ENCODE measurements at places on chromosomes 1 and 21.

DNA sequence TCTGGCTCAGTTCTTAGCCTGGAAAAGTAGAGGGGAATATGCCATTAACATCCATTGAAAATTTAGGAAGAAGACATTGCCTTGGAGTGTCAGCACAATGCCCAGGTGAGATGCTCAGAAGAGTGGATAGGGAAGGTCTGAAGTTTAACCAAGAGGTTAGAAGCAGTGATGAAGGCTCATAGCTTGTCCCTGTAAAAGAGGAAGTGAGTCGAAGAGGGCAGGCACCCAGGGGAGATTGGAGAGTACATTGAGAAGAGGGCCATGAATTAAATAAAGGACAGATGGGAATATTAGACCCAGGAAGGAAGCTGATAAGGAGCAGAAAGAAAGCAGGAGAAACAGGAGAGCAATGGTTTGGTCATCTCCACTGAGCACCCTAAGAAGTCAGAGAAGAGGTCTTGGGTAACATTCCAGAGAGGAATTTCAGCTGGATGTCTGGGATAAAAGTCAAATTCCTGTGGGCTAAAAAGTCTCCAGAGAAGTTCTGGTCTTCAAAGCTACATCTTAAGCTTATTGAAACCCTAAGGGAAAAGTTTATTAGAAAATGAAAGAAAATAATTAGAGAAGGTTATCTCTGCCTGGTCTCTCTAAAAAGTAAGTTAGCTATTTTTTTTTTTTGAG, 17.3 kb downstream of the C8B start:
- DNase-seq = no peak

DNA sequence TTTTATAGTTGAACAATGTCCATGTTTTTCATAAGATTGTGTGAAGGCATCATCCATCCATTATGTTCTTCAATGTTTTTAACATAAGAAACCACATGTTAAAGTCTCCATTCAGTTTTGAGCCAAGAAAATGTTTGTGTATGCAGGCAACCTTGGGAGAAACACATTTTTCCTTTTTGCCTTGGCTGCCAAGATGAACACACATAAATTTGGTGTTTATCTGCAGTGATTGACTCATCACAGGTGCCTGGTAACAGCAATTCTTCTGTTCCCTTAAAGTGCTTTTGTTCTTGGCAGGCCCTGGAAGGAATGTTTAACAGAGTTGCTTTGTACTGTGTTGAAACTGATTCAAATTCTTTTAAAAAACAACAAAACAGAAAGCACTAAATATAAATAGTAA, 709.9 kb upstream of the ADGRL4 start:
- no peak for DNase-seq

- no peak for DNase-seq
Measured at GRCh38 chr1:48773133-48773532, 3.6 kb downstream of the BEND5 start.

DNA sequence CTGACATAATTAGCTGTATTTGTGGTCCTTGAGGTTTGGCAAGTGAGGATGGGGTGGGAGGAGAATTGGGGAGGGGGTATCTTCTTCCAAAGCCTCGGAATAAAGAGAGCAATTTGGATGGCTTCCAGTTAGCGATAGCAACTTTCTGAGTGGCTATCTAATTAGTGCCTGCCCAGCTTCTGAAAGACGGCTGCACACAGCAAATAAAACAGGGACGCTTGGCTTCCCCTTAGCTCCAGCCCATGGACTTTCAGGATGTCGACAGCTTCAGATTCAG, 31.1 kb downstream of the KLHDC7A start:
- no peak for DNase-seq

DNA sequence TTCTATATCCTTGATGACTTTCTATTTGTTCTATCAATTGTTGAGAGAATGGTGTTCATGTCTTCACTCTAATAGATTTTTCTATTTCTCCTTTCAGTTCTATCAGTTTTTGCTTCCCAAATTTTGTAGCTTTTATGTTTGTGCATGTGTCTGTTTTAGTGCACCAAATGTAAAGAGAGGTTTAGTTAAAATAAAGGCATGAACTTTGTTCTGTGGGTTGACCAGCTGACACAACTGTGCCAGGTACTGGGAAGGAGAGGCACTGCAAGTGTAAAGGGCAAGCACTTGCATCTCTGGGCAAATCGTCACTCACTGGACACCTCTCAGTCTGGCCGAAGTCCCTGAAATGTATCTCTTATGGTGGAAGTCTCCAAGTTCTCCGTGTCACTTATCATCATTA, 38.6 kb upstream of the ABCD3 start:
- DNase-seq = no peak

- DNase-seq = no peak
Measured at GRCh38 chr1:21034725-21035628, 141.7 kb downstream of the EIF4G3 start.

- no peak for DNase-seq
Measured at GRCh38 chr1:231636157-231636556, 9.6 kb downstream of the DISC1 start.

GRCh38 chr1:235078480-235079381, 49.9 kb downstream of the TOMM20 start:
- no peak for DNase-seq

DNA sequence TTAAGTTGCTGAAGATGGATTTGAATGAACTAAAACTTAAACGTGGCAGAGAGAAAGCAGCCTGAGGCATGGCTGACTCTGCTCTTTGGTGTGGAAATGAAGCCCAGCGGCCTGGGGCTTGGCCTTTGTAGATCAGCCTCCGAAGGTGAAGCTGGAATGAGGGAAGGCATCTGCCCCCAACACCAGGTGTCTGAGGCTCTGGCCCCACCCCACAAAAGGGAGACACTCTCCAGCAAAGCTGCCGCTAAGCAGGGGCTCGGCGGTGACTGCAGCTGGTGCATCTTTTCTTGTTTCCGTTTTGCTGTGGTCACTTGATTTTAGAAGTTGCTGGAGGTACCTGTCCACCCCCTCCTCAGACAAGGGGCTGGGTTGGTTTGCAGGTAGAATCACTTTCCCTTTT, 38.2 kb upstream of the NID1 start:
- no peak for DNase-seq

GRCh38 chr1:184512724-184513123, 125.9 kb downstream of the C1orf21 start:
- no peak for DNase-seq

DNA sequence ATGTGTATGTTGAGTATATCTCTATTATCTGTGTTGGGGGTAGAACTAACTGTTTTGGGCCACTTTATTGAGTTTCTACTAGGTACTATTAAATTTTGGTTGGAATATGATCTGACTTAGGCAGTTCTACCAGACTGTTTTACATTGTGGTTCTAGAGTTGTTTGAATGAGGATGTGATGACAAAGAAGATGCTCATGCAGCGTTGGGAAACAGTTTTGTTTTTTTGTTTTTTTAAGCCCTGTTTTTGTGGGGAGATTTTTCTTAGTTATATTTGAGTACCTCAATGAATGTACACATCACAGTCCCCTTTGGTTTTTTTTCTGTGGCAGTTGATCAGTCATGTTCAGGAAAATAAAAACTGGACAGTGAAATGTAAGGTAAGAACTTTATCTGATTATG, 40.1 kb downstream of the TMED5 start:
- no peak for DNase-seq

- no peak for DNase-seq
Measured at GRCh38 chr1:61052395-61053225, 29.8 kb upstream of the NFIA start.

DNA sequence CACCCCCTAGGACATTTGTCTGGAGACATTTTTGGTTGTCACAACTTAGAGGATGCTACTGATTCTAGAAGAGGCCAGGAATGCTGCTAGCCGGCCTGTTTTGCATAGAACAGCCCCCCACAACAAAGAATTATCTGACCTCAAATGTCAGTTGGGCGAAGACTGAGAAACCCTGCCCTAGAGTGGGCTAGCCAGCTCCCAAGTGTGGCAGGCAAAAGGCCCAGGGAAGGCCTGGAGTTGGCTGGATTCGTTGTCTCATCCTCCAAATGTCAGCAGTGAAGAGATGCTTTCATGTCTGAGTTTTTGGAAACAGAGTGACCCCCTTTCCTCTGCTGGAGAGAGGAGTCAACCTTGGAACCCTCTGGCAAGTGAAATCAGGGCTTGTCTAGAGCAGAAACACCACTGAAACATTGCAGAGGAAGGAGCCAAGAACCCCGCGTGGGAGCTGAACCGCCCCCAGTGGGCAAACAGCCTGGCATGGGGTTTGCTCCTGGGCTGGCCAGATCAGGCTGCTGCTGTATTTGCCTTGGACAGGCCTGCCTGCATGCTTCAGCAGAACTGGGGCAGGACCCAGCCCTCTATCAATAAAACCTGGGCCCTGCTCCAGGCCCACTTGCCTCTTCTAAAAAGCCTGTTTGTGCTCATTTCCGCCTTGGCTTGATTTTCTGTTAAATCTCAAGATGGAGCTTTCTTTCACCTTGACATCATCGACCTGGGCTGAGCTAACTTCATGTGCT, 32.9 kb downstream of the RASSF5 start:
- no peak for DNase-seq

DNA sequence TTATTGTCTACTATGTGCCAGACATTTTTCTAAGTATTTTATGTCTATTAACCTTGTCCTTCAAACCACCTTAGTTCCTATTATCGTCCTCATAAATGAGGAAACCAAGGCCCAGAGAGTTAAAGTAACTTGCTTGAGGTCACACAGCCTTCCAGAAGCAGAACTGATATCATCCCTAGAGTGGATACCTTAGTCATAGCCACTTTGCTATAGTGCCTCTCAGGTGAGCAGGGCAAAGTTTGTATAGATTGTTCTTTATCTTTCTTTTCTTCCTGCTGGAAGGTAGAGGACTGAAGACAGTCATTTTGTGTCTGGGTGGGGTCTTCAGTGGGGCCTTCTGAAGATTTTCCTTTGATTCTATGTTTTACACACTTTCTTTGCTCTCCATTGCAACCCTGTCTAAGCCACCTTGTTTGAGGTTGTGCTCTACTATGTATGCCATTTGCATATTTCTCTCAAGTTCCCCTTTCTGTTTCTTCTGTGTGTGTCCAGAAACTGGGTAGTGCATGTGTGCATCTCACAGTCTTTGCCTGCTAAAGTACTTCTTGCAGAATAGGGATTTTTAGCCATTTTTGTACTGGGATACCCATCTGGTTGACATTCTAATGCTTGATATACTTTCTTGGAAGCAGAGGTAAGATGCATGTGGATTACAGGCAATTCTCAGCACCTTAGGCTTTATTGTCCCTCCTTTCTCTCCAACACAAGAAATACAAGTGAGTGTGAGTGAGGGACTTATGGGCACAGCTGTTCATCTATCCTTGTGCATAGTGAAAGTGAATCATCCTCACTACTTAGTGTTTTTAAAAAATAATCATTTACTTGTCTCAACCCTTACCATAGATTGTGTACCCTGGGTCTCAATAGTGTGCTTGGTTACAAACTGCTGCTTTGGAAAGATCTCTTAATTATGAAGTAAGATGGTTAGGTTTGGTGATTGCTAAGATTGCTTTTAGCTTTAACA, 207.6 kb upstream of the HMCN1 start:
- DNase-seq = no peak

- DNase-seq = no peak
Measured at GRCh38 chr1:201217851-201218250, 27.2 kb downstream of the IGFN1 start.

GRCh38 chr1:78591971-78592370, 28.3 kb upstream of the IFI44L start:
- DNase-seq = no peak

GRCh38 chr21:31658053-31658452, 1.4 kb upstream of the SOD1 start:
- DNase-seq = no peak

DNA sequence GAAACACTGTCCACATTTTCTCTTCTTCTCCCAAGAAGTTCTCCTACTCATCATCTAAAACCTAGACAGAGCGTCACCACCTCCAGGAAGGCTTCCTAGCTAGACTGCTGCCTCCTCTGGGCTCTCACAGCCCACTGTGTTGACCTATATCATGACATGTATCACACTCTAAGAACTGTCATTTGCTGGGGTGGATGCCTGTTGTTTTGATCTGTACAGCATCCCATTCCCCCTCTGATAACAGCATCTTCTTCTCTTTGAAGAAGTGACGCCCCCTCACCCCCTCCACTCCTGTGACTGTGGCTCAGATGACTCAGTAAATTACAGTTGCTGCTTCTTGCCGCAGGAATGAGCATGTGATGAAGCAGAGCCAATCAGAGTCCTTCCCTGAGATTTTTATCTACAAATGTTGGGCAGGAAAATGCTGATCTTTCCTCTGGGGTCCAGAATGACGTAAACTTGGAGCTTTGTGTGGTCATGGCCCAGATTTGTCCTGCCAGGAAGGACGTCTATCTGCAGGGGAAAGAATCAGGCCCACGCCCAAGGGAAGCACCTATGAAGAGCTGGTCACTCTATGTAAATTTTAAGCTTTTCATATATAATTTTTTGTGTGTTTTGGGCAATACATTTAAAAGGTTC, 28.0 kb upstream of the FOXO6 start:
- no peak for DNase-seq

- DNase-seq = no peak
Measured at GRCh38 chr1:5379176-5379759, 613.0 kb downstream of the NPHP4 start.

DNA sequence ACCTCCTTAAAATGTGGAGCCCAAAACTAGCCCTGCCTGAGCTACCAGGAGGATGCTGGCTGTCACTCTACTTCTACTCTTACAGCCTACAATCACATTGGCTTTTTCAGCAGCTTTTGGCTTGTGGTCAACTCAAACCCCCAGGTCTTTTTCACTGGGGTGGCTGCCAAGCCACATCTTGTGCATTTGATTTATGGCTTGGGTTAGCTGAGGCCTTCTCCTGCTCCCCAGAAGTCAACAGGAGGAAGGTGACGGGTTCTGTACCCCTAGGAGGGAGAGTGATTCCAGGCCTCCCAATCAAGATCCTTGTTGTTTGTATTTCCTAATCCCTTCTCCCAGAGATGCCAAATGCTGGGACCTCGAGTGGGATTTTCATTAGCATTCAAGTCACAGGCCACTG, 124.3 kb downstream of the LACTBL1 start:
- DNase-seq = no peak

GRCh38 chr1:3364551-3364950, 89.9 kb upstream of the ARHGEF16 start:
- DNase-seq = no peak

GRCh38 chr1:19754482-19754881, 45.2 kb downstream of the TMCO4 start:
- no peak for DNase-seq

DNA sequence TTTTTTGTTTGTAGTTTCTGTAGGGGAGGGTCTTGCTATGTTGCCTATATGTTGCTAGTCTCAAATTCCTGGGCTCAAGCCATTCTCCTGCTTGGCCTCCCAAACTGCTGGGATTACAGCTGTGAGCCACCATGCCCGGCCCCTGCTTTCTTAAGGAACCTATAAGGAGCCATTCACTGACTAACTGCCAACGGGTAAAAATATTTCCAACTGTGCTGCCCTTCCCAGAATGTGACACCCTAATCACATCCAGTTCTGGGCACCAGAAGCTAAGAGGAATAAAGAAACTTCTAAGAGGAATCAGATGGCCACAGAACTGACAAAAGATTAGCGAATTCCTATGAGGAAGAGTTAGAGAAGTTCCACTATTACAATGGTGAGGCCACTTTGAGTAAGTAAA, 6.4 kb downstream of the SYPL2 start:
- no peak for DNase-seq
